ENCODE measurements at places on chromosomes 7 and 10.

DNA sequence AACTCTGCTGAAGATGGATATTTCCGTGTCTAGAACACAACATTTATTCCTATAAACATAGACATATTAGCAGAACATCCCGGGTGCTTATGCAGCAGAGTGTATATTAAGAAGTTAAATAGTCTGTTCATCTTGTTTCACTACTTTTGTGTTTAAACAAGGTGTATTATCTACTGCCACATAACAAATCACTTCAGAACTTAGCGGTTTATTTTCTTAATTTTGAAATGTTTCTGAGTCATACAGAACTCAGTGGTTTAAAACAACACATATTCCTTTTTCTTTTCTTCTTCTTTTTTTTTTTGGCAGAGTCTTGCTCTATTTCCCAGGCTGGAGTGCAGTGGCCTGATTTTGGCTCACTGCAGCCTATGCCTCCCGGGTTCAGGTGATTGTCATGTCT is 25.8 kb downstream of the DENND10 start:
- DNase-seq: no peak

DNA sequence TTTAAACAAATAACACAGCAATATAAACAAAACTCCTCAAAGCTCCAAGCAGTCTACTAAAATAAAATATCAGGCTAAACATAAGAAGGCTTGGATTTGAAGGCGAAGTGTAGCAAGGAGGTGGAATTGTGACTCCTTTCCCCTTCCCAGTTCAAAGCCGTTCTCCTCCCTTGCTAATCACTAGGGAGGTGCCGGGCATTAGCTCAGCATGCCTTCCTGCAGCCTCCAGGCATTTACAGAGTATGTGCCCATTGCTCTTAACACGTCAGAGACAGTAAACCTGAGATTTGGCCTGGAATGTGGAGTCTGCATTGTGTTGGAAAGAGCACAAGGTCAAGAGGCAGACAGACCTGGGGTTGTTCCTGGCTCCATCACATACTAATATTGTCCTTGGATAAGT is 15.6 kb downstream of the CNNM1 start:
- no peak for DNase-seq

DNA sequence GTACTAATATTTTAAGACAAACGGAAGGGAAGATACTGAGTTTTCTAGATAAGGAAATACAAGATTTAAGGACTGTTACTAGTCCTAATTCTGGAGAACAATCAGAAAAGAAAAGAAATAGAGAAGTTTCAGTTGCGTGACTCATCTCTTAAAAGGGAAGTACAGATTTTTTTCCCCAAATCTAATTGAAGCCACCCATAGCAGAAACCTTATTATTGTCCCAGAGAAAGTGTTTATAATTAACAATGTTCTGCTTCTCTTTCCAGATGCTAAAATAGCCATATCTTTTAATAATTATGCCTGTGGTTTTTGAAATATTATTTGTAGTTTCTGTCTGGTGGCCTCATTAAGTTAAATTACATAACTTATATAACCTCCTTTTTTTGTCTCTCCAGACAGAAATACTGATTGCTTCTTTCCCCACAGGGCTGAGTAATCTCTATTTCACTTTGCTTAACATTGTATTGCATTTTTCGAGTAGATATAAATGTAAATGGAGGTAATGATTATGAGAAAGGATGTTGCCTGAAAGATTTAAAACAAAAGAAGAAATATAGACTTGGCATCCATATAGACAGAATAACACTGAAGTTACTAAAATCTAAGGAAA is 240.7 kb upstream of the MBL2 start:
- DNase-seq: no peak

- no peak for DNase-seq
Observed at GRCh38 chr10:46329690-46330016, 42.9 kb downstream of the ANTXRL start.

DNA sequence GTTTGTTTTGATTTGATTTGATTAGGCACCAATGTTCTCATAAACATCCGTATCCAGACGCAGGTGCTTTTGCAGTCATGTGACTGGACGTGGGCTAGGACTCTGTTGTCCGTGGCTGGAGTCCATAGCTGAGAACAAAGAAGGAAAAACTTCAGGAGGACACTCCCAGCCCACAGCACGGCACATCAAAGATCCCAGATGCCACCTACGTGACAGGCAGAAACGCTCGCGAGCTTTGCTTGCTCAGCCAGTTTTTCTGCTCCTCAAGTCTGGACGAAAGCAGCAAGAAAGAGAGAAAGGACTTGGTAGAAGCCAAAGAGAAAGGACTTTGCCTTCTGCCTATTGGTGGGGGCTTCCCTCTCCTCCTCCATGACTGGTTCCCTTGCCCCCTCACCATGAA is 6.9 kb upstream of the ZKSCAN1 start:
- DNase-seq: no peak

DNA sequence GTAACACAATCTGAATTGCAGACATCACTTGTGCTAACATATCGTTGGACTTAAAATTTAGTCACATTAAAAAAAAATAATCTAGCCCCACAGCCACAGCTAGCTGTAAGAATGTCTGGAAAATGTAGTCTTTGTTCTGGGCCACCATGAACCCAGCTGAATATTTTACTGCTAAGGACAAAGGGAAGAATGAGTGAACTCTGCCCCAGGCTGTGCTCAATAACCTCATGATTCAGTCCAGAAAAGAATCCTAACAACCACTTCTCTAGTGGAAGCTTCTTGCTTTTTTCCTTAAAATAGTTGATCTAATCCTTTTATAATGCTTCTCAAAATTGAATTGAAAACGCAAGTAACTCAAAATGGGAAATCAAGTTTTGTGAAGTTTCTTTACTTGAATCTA is 25.6 kb upstream of the SOSTDC1 start:
- no peak for DNase-seq

- DNase-seq: no peak
Observed at GRCh38 chr7:151514461-151515275, 5.0 kb downstream of the RHEB start.

DNA sequence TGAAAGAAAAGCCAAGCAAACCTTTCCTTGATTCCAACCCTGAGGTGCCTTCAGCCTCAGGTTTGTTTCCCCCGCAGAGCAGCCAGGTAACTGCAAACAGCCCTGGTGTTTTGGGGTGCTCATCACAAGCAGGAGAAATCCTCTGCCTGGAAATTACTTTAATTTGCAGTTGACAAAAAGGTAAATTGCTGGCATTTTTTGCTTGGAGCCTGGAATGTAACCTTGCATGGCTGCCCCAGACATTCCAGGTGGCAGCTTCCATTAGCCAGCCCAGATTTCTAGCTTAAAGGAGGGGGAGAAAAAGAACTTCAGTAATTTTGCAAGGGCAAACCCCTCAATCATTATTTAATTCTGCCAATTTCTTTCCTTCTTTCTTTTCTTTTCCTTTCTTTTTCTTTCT is 194.4 kb downstream of the MYOF start:
- no peak for DNase-seq

GRCh38 chr7:155455132-155455693 is 2.7 kb upstream of the EN2 start:
- DNase-seq: no peak

DNA sequence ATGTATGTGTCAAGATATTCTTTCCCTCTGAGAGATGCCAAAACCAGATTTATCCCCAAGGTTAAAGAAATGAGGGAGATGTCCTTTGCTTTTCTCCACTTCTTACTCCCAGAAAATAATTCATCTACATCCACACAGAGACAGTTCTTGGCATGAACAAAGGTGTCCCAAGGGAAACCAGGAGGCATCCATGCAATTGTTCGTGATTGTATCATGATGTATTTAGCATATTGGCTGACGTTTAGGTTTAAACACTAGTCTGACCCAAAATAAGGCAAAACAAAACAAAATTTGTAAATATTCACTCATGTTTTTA is 223.9 kb downstream of the C7orf25 start:
- no peak for DNase-seq

DNA sequence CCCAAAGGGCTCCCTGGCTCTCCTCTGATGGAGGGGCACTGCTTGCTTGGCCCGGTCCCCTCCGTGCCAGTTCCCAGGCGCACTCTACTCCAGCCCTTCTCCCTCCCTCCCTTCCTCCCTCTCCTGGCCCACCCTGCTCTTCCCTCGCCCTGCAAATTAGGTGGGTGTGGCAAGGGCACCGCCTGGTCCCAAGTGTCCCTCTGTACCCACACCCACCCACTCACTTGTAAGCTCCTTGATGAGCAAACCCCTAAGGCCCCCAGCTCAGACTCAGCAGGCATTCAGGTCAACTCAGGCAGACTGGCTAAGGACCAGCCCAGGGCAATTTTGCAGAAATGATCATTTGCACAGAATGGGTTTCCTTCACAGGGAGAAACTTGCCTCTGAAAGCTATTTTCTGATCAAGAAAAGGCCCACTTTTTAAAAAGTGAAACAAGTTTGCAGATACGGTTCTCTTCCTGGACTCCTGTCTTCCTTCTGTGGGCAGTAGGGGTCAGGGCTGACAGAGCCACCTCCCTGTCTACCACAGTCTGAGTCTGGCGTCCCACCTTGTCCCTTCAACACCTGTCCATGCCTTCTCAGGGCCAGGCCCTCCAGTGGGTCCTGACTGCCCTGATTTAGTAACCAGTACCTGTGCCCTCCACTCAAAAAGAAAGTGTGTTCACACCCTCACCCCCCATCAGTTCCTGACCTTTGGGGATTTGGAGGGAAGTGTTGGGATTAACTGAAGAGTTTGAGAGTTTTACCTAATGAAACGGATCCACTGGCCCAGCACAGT is 28.3 kb downstream of the C10orf71 start:
- no peak for DNase-seq

DNA sequence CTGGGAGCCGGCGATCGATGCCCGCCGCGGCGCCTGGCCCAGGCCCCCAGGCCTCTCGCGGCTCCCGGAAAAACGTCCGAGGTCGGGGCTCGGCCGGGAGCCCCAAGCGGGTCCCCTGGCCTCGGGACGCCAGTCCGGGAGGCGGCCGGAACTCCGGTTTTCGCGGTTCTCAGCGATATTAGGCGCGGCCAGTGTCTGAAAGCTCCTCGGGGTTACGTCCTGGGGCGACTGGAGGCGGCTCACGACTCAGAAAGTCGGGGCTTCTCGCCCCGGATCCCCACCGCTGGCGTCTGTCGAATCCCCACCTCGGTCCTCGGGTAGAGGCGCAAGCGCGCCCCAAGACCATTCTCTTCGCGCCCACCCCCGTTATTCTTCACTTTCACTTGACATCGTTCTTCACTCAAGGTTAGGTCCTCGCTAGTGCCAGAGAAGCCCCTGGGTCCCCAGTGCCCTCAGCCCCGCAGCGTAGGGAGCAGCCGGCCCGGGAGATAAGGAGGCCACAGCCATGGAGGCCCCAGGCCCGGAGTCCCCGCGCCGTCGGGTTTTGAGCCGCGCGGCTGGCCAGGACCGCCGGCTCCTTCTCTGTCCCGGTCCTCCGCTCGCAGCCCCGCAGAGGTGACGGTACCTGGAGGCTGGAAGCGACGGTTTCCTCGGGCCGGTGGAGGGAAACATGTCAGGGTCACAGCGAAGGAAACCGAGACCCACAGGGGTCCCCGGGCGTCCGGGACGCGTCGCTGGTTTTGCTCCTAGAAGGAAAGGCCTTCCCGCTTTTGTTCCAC is 35.2 kb upstream of the EBLN1 start:
- no peak for DNase-seq

- DNase-seq: no peak
Observed at GRCh38 chr7:17144322-17144721, 154.1 kb upstream of the AHR start.

GRCh38 chr10:62805231-62806099 is 945 bp downstream of the ADO start:
- no peak for DNase-seq

DNA sequence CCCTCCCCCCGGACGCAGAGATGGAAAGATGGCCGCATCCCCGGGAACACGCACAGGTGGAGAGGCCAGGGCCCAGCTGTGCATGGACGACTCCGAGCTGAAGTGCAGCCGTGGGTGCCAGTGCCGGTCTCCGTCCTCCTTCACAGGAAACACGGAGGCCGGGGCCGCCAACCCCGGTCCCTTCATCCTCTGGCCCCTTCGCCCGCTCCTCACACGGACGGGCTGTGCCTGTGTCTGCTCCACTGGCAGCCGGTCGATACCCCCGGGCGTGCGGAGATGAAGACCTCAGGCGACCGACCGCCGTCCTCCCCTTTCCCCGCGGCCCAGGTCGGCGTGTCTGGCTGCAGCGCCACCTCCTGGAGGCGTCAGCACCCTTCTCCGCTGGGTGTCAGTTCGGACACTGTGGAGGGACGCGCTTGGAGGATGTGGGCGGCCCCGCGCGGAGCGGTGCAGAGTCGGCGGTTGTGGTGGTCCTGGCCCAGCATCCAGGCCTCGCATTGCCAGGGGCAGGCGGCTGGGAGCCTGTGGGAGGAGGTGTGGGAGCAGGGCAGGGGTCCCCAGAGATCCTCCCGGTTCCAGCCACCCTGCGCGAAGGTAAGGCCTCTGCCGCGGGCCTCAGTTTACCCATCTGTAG is 9.9 kb downstream of the ZNF511 start:
- DNase-seq: peak; percentile 55

Data from T1000 (cell line).